ENCODE measurements at places on chromosomes 3 and 15.

DNA sequence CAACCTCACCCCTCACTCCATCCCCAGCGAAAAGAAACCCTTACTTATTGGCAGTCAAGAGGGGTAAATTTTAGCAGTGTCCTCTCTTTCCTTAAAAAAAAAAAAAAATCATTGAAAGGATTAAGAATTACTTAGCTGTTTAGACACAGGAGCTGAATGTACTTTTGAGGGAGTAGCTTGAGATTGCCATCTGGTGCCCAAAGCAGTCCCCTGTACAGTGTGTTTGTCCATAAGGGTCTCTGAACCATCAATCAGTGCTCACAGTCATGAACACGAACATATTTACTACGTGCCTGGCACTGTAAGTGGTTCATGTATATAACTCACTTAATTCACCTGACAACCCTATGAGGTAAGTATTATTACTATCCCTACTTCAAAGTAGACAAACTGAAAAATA, 463.5 kb downstream of the RAP2B start:
- no peak for DNase-seq

DNA sequence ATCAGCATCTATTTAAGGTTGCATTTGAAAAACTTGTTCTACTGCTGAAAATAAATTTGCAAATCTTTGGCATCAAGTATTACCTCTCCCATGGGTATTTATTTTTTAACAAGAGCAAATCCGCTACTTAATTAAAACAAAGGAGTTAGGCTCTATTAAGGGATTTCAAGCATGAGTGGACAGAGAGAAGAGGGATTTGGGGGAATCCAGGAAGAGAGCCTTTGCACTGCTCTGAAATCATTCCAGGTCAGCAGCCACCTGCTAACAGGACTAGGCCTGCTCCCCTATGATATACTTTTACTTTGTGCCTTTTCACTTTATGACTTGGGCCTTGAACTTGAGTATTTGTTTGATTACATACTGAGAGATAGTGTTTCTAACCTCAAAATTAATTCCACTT, 57.1 kb downstream of the IQCH start:
- DNase-seq = no peak

GRCh38 chr15:93835344-93835743, 396.0 kb upstream of the MCTP2 start:
- DNase-seq = no peak

- no peak for DNase-seq
Observed at GRCh38 chr3:24582431-24583403, 88.1 kb upstream of the THRB start.

DNA sequence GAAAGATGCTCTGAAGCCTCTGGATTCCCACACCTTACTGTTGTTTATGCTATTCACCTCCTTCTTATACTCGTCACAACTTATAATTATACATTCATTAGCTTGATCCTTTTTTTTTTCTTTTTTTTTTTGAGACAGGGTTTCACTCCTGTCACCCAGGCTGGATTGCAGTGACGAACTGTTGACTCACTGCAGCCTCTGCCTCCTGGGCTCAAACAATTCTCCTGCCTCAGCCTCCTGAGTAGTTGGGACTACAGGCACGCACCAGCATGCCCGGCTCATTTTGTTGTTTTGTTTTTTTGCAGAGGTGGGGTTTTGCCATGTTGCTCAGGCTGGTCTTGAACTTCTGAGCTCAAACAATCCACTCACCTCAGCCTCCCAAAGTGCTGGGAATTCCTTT, 143.6 kb downstream of the PLCL2 start:
- DNase-seq = no peak

- DNase-seq = no peak
Observed at GRCh38 chr3:98954242-98954641, 52.7 kb upstream of the DCBLD2 start.

- DNase-seq = no peak
Observed at GRCh38 chr3:11034309-11034985, 41.9 kb downstream of the SLC6A1 start.

GRCh38 chr15:67172172-67172571, 82.3 kb downstream of the AAGAB start:
- no peak for DNase-seq

GRCh38 chr3:156151824-156152428, 31.5 kb downstream of the KCNAB1 start:
- DNase-seq = peak; percentile 20

DNA sequence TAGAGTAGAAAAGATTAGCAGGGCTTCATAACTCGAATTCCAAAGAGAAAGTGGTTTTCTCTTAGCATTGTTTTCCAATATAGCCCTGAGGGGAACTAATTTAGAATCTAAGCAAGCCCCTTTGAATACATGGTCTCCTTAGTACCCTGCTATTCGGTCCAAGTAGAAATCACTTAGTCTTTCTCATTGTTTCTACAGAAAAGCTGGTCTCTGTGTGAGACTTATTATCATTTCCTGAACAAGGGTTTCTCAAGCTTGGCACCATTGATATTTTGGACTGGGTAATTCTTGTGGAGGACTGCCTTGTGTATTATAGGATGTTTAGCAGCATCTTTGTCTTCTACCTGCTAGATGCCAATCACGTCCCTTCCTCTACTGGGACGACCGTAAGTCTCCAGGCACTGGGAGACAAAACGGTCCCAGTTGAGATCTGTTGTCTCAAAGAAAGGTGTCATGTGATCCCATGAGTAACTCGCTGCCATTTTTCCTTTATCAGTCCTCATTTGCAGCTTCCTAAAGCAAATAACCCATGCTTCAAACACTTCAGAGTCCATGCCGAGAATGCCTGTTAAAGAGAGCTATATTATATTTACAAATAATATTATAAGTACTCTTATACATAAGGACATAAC, 230.7 kb upstream of the SLCO3A1 start:
- DNase-seq = no peak

DNA sequence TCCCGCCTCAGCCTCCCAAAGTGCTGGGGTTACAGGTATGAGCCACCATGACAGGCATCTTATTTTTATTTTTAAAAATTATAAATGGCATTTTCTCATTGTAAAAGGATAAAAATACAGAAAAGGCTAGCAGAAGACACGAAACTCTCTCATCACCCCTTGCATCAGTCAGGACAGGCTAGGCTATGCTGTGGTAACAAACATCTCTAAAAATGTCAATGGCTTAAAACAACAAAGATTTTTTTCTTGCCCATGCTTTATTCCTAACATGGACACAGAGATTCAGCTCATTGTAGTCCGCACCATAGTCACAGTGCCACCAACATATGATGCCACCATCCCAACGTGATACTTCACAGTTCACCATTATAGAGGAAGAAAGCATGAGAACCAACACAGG, 34.0 kb upstream of the SEMA4B start:
- no peak for DNase-seq

- DNase-seq = no peak
Observed at GRCh38 chr3:23601091-23601822, 204.5 kb upstream of the UBE2E1 start.

- DNase-seq = no peak
Observed at GRCh38 chr3:10004506-10004905, 17.9 kb upstream of the EMC3 start.

GRCh38 chr15:56261854-56262509, 18.3 kb upstream of the RFX7 start:
- DNase-seq = no peak

GRCh38 chr3:192706272-192706671, 21.1 kb downstream of the FGF12 start:
- no peak for DNase-seq

DNA sequence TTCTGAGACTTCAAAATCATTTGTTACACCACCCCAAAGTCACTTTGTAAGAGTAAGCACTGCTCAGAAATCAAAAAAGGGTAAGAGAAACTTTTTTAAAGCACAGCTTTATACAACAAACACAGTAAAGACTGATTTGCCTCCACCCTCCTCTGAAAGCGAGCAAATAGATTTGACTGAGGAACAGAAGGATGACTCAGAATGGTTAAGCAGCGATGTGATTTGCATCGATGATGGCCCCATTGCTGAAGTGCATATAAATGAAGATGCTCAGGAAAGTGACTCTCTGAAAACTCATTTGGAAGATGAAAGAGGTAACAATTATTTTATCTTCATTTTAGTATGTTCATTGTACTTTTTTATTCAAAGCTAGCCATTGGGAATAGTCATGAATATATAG, 32.6 kb downstream of the BLM start:
- DNase-seq = no peak

- DNase-seq = no peak
Observed at GRCh38 chr3:167559924-167560323, 86.1 kb upstream of the SERPINI2 start.

- no peak for DNase-seq
Observed at GRCh38 chr15:69476704-69477473, 24.3 kb downstream of the RPLP1 start.
